ENCODE measurements at places on chromosomes 3 and 15.

DNA sequence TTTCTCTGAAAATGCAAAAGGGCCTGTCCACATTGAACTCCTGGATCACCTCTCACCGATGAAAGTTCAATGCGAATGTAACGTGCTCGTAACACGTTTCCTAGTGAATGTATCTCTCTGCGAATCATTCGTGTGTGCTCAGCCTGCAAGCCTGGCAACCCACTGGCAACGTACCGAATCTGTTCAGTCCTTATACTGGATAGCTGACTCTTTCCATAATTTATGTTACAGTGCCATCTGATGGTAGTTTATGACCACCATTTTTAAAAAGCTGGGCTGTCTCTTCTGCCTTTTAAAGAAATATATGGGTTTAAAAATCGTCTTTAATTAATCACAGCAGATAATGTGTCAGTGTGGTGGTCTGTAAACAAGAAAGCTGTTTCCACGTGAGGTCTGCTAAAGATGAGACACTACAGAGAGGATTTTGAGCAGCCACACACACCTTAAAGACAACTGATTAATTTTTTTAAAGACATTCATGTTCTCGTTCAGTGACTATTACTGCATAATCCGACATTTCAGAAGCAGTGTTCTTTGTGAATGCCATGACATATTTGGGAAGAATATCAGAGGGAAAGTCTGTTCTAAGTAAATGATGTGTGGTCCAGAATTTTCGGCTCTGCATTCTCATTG lies 69.4 kb upstream of the FOXP1 start:
- peak; percentile 5 for DNase-seq

GRCh38 chr3:128485282-128486204 lies 7.5 kb downstream of the GATA2 start:
- DNase-seq: no peak

DNA sequence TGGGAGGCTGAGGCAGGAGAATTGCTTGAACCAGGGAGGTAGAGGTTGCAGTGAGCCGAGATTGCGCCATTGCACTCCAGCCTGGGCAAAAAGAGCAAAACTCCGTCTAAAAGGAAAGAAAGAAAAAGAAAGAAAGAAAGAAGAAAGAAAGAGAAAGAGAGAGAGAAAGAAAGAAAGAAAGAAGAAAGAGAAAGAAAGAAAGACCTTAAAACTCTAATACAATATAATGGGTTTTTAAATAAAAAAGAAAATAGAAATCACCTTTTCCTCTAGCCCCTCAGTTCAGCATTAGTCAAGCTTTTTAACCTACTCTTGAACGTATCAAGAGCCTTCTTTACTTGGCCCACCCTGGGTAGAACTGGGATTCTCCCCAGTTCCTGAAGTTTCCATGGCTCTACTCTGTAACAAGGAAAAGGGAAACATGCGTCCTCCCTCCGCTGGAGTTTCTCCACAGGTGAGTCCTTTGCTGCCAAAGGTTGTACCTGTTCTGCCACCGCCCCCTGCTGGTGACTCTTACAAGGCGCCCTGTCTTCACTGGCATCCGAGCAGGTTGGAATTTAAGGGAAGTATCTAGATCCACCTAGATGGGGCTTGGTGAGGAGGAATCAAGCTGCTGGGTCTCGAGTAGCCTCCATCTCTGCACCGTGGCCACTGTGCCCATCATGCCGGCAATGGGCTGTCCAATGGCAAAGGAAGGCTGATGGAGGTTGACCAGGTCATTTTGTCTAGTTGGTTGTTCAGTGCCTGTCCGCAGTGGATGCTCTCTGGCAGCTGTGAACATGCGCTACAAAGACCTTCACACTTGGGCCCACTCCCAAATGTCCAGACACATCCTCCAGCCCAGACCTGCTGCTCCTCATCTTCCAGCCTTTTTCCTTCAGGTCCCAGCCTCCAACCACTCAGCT lies 20.6 kb upstream of the EPHB3 start:
- DNase-seq: peak; percentile 29

GRCh38 chr3:38471260-38471857 lies 17.7 kb downstream of the ACVR2B start:
- no peak for DNase-seq

DNA sequence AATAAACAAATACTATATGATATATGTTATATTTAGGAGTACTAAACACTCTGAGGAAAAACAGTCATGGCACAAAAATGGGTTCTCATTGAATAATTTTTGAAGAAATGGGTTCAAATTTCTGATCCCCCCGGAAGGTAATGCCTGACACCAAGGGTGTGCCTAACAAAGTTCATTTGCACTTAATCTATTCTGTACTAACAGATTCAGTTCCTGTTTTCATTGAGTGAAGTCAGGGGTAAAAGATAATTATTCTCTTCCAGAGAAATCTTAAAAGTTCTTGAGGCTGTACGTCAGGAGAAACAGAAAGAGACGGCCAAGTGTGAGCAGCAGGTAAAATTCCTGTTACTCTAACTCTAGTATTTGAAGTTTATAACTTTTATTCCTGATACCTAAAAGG lies 34.5 kb upstream of the TMEM42 start:
- no peak for DNase-seq

DNA sequence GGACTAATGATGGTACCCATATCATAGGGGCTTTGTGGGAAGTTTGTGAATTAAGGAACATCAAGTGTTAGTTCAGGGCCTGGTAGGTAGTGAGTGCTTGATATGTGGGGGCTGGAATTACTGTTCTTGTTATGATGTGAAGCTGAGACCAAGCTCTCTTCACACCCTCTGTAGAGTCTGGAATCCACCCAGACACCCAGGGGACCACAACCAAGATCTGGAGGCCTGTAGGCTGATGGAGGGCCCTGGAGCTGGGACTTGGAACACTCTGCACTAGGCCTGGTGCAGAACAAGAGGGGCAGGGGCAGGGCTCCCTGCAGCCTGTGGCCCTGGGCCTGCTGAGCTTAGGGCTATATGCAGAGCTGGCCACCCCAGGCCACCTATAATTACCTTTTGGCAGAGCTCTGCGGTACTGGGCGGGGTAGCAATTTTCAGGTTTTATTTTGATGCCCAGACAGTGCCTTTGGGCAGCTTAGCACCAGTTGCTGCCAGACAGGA lies 13.1 kb upstream of the PRKCD start:
- DNase-seq: no peak

- no peak for DNase-seq
These were observed 34.7 kb upstream of the BNIP2 start for GRCh38 chr15:59723687-59724346.
